ENCODE measurements at places on chromosomes 2 and 18.

- DNase-seq: no peak
These were observed 269.4 kb upstream of the NRXN1 start for GRCh38 chr2:51301381-51301780.

DNA sequence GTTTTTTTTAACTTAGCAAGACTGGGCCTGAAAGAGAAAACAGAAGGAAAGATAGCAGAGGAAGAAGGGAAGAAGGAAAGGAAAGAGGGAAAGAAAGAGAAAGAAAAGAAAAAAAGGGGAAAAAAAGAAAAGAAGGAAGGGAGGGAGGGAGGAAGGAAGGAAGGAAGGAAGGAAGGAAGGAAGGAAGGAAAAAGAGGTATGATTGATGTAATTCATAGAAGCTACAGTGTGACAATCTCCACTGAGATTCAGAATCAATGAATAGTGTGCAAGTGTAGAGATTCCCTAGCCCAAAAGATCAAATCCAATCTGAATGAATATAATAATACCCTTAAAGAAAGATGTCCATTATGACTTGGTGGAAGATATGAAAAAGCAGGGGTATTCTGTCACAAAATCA is 126.9 kb upstream of the DNAJC10 start:
- DNase-seq: no peak

- no peak for DNase-seq
These were observed 468.4 kb upstream of the CRIM1 start for GRCh38 chr2:35887146-35887545.

GRCh38 chr2:165905854-165906253 is 47.7 kb downstream of the TTC21B start:
- DNase-seq: no peak

- DNase-seq: no peak
These were observed 8.0 kb downstream of the TMBIM1 start for GRCh38 chr2:218284106-218284811.

- no peak for DNase-seq
These were observed 94.4 kb upstream of the LDAH start for GRCh38 chr2:20917287-20917660.

GRCh38 chr18:22253156-22253555 is 83.8 kb downstream of the GATA6 start:
- DNase-seq: no peak

DNA sequence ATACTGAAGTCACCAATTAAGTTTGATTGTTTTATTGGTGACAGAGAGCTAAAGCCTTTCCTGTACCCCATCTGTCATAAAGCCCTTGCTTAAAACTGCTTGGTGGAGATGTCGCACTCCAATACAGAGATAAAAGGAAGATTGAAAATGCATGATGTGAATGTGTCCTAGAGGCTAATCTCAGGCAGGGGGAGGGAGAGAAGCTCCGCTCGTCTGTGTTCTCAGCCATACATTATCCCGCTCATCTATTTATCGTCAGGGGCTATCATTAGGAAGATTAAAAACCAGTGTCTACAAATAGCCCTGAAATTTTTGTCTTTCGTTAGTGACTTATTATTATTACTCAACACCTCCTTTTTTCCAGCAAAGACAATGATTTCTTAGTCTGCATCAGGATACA is 110.3 kb downstream of the CMPK2 start:
- no peak for DNase-seq

DNA sequence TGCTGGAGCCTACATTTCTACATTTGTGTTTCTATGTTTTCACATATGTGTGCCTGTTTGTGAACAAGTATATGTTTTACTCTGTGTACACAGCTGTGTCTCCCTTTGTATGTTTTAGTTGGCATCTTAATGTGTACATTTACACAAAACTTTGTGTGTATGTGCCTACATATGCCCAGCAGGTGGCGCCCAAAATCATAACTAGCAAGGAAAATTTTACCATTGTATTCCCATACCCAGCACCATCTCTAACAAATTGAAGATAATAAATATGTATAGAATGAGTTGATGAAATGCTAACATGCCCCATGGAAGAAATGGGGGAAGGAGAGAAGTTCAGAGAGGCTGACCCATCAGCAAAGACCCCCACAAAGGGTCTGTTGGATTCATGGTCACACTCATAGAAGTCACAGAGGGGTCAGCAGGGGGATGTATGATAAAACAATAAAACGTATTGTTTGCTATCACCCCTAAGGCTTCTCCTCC is 48.1 kb downstream of the PKDCC start:
- DNase-seq: peak; percentile 54

- no peak for DNase-seq
These were observed 35.9 kb upstream of the NARS1 start for GRCh38 chr18:57657542-57657941.

GRCh38 chr2:18910843-18911242 is 321.5 kb upstream of the NT5C1B start:
- DNase-seq: no peak

DNA sequence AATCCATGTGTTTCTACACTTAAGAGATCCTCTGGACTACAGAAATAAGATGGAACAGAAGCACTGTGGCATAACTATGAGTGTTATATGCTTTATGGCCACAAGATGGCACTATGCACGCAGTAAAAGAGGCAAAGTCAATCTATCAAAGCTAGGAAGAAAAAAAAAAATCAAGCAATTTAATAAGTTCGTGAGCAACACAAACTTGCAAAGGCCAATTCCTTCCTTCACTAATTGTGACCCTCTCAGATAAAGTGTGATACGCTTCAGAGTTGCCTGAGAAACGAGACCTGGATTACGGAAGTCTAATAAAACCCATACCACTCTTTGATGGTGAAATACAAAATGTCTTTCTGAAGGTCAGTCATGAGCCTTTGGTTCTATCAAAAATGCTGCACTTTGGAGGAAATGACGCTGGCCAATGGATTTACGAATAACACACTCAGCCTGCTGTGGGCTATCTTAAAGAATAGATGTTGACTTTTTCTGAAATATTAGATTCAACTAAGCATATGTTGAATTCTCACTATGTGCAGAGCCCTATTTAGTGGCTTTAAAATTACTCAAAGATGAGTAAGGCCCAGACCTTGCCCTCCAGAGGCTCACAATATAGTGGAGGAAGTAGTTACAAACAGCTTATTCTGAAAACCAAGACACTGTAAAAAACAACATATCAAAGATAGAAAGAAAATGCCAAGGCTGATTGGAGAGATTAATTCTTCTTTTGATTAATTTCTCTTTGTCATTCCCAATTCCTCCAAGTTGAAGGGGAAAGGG is 35.5 kb upstream of the TTR start:
- no peak for DNase-seq

DNA sequence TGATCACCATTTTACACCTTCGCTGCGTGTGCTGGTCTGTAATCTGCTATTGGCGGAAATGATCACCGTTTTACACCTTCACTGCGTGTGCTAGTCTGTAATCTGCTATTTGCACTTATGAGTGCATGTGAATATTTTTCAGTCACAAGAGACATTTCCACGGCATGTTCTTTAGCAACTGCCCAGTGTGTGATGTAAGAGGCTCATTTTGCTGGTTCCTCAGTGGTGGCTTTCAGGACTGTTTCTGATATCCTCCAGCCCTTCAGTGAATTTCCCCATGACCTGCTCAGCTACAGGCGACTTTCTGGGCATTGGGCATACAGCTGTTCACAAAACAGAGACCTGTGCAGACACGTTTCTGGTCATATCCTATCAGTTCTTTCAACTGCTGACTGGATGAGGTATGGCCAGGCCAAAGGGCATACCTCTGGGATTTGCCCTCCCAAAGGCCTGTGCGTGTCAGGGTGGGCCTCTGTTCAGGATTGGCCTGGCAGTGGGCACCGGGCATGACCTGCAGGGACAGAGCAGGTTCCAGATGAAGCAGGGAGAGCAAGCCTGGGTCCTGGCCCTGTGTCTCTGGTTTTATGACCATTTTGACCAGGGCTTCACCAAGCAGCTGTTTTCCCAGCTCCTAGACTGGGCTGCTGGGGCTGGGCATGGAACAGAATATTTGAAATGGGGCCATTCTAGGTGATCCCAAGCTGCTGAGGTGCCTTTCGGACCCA is 521 bp upstream of the PROM2 start:
- no peak for DNase-seq

DNA sequence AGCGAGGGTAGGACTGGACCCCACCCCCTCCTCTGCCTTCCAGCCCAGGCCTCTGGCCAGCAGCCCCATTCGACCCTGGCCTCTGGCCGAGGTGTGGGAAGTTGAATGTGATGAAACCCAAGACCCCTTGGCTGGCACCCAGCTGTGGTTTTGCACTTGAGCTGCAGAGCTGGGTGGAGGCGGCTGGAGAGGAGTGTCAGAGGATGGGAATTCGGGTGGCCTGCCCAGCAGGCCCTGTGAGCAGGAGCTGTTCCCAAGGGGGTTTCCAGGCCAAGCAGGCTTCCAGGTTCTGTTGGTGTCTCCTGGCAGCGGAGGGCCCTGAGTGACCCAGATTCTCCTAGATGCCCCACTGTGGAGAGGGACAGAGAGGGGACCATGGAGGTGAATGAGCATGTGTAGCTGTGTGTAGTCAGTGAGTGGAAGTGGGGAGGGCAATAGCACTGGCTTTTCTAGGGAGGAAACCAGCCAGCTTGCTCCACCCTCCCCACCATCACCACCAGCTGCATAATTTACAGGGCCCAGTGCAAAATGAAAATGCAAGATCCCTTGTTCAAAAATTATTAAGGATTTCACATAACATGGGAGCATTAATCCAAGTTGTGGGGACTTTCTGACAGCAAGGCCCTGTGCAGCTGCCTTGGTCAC is 172.2 kb upstream of the HAAO start:
- DNase-seq: no peak
